ENCODE measurements at places on chromosomes 12 and 14.

GRCh38 chr12:77082021-77082420 is 16.7 kb upstream of the E2F7 start:
- DNase-seq: no peak

GRCh38 chr14:91410771-91411536 is 6.7 kb downstream of the CCDC88C start:
- no peak for DNase-seq

- DNase-seq: no peak
Observed at GRCh38 chr14:33774723-33775470, 176.0 kb downstream of the EGLN3 start.

GRCh38 chr14:55756557-55756956 is 176.6 kb downstream of the KTN1 start:
- no peak for DNase-seq

DNA sequence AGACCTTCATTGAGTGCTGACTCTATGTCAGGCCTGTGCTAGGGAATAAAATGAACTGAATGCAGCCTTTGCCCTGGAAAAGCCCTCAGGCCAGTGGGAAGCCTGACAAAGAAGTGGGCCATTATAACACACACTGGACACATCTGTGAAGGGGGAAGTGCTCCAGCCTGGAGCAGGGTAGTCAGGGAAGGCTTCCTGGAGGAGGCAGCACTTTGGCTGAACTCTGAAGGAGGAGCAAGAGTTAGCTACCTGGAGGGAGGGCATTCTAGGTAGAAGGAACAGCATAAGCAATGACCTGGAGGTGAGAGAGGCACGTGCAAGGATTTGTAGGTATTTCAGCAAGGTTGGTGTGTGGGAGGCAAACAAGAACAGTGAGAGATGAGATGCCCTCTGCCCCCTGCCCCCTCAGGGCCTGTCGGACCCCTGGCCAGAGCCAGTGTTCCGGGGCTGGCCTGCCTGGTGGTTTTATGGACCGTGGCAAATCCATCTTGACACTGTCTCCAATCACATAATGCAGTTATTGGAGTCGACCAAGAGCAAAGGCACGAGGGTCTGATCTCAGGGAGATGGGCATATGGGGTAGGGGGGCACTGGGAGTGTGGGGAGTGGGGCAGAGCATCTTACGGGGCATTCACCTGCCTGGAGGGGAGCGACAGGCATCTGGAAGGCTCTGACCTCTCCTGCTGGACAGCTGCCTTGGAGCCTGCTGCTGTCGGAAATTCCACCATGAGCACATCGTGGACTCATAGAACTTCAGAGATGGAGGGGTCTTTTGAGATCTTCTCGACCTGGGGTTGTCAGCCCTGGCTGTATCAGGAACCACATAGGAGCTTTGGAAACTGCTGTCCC is 2.7 kb upstream of the FAM222A start:
- no peak for DNase-seq

GRCh38 chr14:104594310-104595046 is 10.1 kb downstream of the TMEM179 start:
- DNase-seq: no peak

GRCh38 chr14:74490486-74490885 is 2.6 kb downstream of the NPC2 start:
- DNase-seq: no peak

GRCh38 chr12:109715310-109716091 is 1.9 kb downstream of the FAM222A start:
- peak; percentile 8 for DNase-seq

DNA sequence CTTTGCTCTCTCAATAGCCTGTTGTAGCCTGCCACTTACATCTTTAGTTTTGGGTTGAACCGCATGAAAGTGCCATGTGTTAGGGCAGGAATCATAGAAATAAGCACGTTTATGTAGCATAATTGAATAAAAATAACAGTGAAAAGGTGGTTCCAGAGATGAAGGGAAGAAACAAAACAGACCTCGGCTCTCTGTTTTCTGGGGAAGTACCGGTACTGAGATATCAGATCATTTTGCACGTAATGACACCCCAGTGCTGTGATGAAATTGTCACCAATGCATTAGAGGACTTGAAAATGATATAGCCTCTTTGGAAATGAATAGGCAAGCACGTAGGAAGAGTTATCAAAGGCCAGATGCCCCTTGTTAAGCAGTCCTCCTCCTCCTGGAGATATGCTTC is 42.5 kb upstream of the DLK1 start:
- no peak for DNase-seq

GRCh38 chr14:90512329-90512991 is 115.6 kb downstream of the CALM1 start:
- DNase-seq: no peak

- no peak for DNase-seq
Observed at GRCh38 chr12:118959348-118959747, 22.0 kb upstream of the SRRM4 start.

DNA sequence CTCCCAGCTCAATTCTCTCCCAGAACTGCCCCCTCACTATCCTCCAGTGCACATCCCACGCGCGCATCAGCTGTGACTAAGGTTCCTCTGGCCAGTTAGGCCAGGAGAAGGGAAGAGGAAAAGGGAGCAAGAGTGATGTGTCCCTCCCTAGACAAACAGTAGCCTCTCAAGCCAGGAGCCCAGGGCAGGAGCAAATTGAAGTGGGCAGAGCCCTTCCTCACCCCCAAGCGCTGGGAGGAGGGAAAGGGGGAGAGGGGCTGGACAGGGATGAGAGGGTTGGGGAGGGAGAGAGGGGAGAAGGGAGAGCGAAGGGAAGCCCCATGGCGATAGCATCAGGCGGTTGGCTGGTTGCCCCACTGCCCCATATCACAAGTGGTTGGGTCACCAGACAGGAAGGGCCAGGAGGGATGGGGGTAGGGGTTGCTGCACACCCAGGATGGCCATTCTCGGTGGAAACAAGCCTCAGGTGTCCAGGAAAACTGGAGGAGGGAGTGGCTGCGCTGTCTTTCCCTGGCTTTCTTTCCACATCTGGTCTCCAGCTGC is 1.1 kb downstream of the CD63 start:
- DNase-seq: no peak

DNA sequence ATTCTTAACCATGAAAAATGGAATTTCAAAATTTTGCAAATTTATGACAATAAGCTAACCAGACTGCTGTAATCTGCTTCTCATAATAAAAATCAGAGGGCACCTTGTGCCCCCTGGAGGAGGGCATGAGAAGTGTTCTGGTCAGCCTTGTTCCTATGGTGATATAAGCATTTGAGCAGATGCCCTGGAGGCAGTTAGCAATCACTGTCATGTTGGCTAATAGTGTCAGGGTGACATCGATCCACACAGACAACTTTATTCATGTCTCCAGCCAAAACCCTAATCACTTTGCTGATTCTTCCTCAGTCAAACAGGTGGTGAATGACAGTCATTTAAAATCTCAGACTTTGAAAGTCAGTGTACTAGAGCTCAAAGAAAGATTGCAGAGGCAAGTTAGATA is 943.0 kb downstream of the GALC start:
- no peak for DNase-seq

- no peak for DNase-seq
Observed at GRCh38 chr12:13428538-13429265, 232.2 kb downstream of the EMP1 start.

- DNase-seq: peak; percentile 26
Observed at GRCh38 chr12:538731-539539, 79.2 kb downstream of the B4GALNT3 start.

DNA sequence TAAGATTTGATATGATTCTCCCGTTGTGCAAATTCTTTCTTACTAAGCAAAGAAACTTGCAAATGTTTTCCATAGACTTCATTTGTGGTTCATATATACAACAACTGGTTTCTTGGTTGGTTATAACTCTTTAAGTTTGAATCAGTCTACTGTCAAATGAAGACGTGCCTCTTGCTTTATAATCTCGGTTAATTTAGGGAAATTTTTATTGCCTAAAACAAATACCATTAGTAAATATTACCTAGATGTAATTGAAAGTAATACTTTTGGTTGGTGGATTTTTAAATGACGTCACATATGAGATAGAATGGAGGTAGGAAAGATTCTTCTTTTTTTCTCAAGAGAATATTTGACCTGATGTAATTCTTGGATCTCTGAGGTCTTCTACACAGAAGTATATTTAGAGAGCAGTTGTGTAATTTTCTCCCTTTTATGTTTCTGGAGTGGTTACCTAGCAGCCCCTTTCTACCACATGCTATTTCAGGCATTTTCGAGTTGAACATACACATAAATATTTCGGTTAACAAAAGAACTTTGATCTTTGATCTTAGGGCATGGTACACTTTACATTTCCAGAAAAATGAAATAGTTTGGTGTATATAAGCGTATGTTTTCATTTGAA is 1.7 kb downstream of the ATF7IP start:
- no peak for DNase-seq

DNA sequence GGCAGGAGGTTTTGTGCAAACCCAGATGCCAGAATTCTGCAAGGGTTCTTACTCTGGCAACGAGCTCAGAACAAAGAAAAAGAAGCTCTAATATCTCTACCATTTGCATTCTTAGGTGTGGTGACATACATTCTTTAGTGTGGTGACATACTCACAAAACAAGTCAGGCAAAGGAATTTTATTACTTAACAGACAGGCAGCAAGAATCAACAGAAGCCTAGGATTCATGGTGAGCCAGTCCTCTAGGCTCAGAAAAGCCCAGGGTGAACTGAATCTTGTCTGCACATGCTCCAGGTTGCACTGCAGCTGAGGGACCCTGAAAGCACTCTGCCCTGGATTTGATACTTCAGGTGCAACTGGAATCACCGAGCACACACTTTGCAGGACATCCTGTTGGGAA is 122.4 kb upstream of the PTPRQ start:
- no peak for DNase-seq

- DNase-seq: no peak
Observed at GRCh38 chr12:108589840-108590229, 8.0 kb downstream of the TMEM119 start.

DNA sequence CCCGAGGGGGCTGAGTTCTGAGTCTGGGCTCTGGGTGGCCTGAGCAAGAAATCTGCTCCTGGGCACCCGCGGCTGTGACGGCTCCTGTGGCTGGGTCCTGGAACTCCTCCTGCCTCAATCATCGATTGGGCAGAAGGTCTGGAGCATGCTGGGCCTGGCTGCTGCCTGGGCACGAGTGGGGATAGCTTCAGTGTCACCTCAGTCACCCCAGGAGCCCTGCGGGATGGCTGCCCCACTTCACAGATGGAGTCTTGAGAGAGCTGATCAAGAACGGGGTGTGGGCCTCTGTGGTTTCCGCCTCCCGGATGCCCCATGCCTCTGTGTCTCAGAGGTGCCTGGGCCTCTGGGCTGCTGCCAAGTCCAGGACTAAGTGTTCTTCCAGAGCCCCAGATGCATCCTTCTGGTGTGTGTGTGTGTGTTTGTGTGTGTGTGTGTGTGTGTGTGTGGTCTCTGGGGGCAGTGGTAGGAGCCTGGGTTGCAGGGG is 185.6 kb upstream of the C14orf180 start:
- peak; percentile 30 for DNase-seq

- DNase-seq: no peak
Observed at GRCh38 chr14:45181806-45182205, 46.1 kb downstream of the FANCM start.

All from stimulated activated CD8-positive, alpha-beta memory T cell treated with anti-CD3 and anti-CD28 coated beads, Interleukin-7, amount 100 ng/mL, for 4 hours (primary cell).